Fibroblast of skin of left quadriceps (primary cell): ENCODE measurements at places on chromosomes 16 and 17.
A peak's percentile ranks its signal among the peaks of the same experiment; 100 is the strongest.

DNA sequence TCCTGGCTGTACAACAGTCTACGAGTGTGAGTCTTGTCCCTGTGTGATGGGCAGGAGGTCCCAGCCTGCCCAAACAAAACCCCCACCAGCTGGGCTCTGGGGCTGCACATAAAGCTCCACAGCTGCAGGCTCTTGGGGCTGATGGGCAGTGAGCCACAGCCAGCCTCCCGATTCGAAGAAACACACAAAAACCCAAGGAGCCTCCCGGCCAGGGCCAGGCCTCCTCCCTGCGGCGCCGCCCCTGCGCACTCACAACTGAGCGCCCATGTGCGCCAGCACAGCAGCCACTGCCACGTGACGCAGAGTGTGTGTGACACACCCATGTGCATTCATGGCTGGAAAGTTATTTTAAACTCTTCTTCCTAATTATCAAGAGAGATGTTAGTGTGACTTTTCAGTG is 30.6 kb upstream of the FAAP100 start:
- DNase-seq, result no peak

DNA sequence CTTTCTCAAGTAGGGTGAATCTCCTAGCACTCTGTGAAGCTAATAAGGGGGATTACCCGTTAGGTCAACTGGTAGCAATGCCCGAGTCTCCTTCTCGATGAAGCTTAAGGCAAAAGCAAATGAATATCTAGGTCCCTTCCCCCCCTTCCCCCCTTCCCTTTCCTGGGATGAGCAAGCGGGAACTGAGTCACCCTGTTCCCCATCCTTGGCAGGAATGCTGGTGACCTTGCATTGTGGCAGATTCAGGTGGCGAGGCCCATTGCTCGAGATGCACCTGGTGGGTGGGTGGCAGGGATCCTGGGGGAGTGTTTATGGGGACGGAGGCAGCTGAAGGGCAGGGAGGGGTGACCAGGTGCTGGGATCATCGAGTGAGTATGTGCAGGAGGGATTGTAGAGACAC is 7.1 kb downstream of the NXPH3 start:
- no peak for DNase-seq

GRCh38 chr17:61196302-61196704 is 203.3 kb upstream of the TBX2 start:
- no peak for DNase-seq

DNA sequence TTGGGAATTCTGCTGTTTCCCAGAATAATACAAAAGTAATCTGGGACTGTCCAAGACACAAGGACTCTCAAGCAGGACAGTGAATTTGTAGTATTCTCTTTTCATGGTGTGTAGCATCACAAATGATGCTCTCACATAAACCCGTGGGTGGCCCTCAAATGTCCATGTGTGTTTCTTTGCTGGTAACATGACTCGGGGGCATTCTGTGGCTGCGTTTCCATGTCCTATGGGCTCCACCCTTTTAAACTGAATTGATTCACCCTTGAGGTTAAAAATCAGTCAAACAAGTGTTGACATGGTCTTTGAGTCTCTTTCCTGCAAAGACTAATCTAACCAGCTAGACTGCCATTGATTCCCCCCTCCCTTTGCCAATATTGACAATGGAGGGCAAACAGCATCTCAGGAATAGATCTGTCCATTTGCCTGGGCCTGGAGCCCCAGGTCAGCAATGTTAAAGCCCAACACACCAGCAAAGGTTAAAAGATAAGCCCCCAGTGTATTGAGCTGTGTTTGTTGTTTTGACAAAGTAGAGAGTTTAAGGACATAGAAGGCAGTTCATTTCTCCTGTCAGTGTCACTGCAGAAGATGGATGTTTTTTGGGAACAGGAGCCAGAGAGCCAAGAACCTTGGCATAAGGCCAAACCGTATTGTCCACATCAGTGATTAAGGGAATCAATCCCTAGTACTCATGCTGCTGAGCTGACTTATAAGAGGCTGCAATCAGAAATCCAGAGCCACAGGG is 117.1 kb upstream of the COX10 start:
- DNase-seq, result no peak

DNA sequence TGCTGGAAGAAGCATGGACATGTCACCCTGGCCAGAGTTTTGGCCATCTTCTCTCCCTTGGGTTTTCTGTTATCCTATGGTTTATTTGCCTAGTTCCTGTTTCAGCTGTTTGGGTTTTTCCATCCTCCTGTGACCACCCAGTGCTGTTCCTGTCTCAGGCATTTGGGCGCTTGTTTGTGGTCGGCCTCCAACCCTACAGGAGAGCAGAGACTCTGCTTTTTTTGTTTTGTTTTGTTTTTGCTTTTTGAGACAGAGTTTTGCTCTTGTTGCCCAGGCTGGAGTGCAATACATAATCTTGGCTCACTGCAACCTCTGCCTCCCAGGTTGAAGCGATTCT is 3.3 kb upstream of the ZC3H7A start:
- DNase-seq, result no peak

GRCh38 chr16:11256661-11257130 is 692 bp upstream of the SOCS1 start:
- no peak for DNase-seq

DNA sequence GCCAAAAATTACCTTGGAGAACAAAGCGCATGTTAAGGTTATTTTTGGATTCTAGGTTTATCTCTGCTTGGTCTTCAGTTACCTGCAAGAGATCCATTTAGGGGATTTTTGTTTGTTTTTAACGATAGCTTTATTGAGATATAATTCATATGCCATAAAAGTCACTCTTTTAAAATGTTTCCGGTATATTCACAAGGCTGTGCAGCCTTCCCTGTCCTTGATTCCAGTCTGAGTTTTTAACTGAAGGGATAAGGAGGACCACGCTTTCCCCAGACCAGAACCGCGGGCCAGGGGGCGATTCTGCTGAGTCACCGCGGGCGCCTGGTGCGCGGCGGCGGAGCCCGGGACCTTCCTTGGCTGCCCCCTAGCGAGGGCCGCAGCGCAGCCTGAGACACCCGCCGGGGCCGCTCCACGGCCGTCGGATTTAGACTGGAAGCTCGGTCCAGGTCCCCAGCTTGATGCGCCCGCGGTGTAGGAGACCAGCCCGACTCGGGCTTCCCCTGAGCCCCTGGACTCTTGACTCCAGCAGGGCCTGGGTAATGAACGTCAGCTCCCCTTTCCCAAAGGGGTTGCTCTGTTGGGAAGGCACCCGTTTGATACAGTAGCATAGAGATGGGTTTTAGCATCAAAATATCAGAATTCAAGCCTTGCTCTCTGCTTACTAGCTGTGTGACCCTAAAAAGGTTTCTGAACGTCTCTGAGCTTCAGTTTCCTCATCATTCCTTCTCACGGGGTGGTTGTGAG is 50.0 kb upstream of the STH start:
- DNase-seq, result peak; percentile 15

GRCh38 chr17:4309897-4310296 is 46.1 kb upstream of the ANKFY1 start:
- DNase-seq, result no peak

- peak; percentile 32 for DNase-seq
Observed at GRCh38 chr17:44385287-44386181, 3.9 kb downstream of the ITGA2B start.

GRCh38 chr17:55660178-55660886 is 62.3 kb downstream of the TMEM100 start:
- DNase-seq, result peak; percentile 99

GRCh38 chr17:77478281-77478680 is 337.5 kb downstream of the SEC14L1 start:
- DNase-seq, result no peak

- DNase-seq, result no peak
Observed at GRCh38 chr16:80463326-80463725, 77.5 kb upstream of the DYNLRB2 start.

- DNase-seq, result no peak
Observed at GRCh38 chr16:48347191-48347865, 37.9 kb downstream of the SIAH1 start.

- no peak for DNase-seq
Observed at GRCh38 chr17:13359774-13360173, 242.0 kb downstream of the HS3ST3A1 start.

GRCh38 chr17:64315032-64315490 is 52.0 kb upstream of the TEX2 start:
- no peak for DNase-seq

GRCh38 chr17:50779747-50780353 is 12.5 kb upstream of the ANKRD40CL start:
- DNase-seq, result no peak

DNA sequence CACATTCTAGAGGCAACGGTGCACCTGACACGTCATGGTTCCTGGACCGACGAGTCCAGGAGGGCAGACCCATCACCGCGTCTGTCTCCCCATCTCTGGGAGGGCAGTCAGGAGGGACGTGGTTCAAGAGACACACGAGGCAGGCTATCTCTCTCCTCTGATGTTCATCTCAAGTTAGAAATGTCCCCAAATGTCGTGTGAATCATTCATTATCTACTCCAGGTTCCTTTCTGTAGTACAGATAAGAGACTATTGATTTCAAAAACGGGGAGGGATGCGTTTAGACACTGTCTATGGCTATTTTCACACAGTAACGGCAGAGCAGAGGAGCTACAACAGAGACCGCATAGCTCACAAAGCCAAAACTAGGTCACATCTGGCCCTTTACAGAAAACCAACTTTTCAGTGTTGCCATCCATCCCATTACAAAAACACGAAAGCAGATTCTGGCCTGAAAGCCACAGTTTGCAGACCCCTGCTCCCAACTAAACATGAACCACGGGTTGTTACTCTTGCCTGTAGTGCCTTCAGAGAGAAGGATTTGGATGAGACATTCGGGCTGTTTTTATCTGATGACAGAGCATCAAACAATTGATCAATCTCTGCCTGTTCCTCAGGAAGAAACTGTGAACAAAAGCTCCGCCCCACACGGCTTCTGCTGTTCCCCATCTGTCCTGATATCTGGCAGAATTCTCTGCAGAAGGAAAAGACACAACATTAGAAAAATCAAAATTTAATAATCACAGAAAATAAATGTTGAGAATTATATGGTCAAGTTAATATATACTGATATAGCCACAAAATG is 6.8 kb downstream of the MEAK7 start:
- no peak for DNase-seq

GRCh38 chr17:75295201-75296158 is 6.2 kb upstream of the SLC25A19 start:
- DNase-seq, result no peak
